ENCODE measurements at places on chromosomes 12 and 14. TPM values are rescaled to one million over a fixed set of nuclear protein-coding genes. Genes with fewer than 3 reads are reported as not detected.

- DNase-seq: no peak
These were observed 234.9 kb downstream of the FLRT2 start for GRCh38 chr14:85764822-85765221.

The MON2 gene
- total RNA-seq: 57.4 TPM

The TAS2R7 gene
- not detected for total RNA-seq

The MYF5 gene
- total RNA-seq: not detected

Measured in MCF 10A (cell line).